AML-193 (cell line): ENCODE measurements at places on chromosomes 11 and 22.

GRCh38 chr22:25080855-25081254, 118.8 kb upstream of the CRYBB3 start:
- no peak for DNase-seq

GRCh38 chr11:23781803-23782560, 714.9 kb upstream of the LUZP2 start:
- DNase-seq: no peak

- no peak for DNase-seq
These were observed 1032.8 kb upstream of the RAG2 start for GRCh38 chr11:37630866-37631265.

DNA sequence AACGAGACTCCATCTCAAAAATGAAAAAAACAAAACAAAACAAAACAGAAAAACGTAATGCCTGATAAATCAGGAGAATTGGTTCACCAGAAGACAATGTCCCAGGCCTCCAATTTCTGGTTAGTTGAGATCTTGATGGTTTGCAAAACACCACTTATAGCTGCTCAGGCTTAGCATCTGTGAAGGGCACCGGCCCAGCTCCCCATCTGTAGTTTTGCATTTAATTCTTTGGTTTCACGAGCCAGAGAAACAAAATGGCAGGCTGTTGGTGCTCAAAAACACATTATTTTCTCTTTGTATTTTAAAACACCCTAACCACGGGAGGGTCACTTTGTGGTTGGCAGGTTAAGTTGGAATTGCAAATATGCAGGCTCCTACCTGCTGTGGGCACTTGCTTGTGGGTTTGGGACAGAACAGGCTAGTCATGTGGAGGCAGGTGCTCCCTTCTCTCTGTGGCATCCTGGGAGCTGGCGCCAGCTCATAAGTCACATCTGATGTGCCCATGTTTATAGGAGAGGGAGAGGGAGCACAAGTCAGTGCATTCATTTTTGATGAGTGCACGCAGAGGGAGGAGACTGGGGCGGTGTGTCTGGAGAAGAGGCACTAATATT, 145.9 kb downstream of the CEP164 start:
- no peak for DNase-seq

- no peak for DNase-seq
These were observed 836.6 kb downstream of the NTM start for GRCh38 chr11:132206993-132207392.

DNA sequence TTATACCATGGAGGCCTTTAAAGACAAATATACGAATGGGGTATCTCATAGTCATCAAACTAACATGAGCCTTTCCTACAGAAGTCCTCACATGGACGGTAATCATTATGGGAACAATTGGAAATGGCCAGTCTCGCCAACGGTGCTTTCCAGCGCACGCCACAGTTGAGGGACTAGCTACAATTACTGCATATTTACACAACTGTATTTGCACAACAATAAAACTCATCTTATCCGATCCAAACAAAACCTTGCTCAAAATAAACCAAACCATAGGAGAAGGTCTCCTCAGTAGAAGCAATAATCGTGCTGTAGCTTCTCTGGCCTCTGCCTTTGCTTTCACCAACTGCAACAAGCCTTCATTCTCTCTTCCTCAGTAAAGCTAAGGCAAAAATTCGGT, 5.9 kb downstream of the CADM1 start:
- no peak for DNase-seq

- DNase-seq: no peak
These were observed 37.7 kb downstream of the RTL6 start for GRCh38 chr22:44460287-44460686.

DNA sequence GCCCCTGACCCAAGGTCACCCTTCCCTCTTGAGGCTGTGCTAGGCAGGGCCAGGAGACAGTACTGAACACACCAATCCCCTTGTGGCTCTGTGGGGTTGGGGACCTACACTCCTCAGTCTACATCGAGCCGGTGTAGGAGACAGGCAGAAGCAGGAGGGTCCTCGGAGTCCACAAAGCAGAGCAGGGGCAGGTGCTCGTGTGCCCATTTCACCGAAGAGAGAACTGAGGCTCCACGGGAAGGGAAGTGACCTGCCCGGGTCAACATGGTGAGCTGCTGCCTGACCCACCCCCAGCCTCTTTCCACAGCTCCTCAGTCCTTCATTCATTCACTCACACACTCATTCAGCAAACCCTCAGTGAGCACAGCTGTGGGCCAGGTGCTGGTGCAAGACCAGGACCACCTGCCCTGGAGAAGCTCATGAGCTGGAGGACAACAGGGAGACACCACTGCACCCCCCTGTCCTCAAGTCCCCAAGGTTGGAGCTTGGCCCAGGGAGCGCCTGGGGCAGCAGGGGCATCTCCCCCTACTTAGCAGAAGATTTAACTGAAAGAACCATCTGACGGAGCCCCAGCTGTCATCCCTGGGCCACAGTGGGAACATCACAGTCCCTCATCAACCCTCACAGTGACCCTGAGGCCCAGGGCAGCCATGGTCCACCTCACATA, 127.3 kb downstream of the MED15 start:
- no peak for DNase-seq

- DNase-seq: no peak
These were observed 8.1 kb downstream of the MOGAT2 start for GRCh38 chr11:75725547-75726320.

DNA sequence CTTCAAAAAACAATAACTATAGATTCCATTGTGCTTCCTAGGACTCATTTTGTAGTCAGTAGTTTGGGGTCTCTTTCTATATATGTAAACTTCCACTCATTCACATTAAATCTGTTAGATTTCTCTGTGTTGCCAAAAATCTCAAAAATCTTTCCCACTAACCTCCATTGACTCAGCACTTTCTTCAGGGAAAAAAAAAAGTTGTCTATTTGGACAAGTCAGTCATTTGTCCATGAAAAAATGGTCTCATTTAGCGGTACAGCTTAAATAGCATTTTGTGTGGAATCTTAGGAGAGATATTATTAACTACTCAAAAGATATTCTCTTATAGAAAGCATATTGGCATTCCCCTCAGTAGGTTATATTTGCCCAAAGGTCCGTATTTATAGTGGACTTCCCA, 81.9 kb downstream of the PPP2R1B start:
- no peak for DNase-seq
